Nucleus accumbens (tissue), 56 donors: ENCODE measurements at places on chromosomes 6 and 20.

DNA sequence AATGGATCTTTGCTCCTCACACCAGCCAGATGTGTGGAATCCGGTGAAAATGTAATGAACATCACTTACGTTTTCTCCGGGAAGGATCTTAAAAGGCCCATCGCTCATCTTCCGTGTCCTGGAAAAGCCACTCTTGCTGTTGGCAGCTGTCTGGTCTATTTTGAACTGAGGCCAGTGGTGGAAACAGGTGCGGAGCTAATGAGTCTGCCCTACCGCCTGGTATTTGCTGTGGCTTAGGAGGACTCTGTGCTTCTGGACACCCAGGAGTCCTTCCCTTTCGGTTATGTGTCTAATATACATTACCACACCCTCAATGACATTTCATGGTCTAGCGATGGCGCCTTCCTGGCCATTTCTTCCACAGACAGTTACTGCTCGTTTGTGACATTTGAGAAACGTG, 264.2 kb upstream of the PREP start:
- no peak for DNase-seq

DNA sequence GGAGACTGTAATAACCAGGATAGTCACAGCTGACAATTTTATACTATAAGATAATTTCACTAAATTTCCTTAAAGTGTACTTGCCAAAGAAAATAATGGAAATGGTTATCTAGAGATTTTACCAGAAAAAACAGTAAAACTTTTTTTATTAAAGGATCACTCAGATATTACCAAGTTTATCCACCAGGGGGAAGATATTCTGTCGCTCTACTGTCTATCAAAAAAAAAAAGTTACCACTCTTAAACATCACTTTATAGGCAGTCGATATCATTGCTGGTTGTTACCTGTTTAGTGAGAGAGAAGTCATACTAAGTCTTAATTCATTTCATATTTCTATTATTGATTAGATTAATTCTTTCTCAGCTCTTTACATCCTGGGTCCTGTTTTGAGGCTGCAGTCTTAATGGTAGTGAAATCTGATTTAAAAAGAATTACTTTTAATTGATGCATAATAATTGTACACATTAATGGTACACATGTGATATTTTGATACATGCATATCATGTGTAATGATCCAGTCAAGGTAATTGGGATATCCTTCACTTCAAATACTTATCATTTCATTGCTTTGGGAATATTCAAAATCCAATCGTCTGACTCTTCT, 18.9 kb downstream of the L3MBTL3 start:
- DNase-seq, result no peak

GRCh38 chr6:100112855-100113508, 119.0 kb upstream of the MCHR2 start:
- DNase-seq, result no peak

DNA sequence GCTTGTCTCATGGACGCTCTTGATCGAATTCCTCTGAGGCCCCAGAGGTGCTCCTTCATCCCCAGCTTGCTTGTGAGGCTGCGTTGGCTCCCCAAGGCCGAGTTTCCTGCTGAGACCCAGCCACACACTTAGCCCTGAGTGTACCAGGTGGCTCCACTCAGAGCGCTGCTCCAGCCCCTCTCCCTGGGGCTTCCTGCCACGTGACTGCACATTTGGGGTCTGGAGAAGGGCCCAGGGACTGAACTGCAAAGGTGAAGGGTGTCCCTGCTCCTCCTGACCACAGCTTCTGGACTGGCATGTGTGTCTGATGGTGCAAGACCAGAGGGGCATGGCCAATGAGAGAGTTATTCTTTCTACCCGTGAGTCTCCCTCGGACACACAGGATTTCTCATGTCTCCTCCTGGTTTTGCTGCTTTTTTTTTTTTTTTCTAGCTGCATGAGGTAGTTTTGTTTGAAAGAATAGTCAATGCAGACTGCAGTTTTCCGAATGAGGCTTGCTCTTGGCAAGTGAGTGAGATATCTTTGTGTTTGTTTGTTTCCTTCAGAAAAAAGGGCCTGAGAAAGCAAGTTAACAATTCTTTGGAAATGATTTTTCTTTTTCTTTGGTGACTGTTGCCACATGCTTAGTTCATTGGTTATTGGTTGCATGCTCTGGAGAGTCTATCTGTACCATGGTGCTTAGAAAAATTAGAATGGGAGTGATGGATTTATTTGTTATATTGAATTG, 3.1 kb upstream of the ZNF831 start:
- no peak for DNase-seq

DNA sequence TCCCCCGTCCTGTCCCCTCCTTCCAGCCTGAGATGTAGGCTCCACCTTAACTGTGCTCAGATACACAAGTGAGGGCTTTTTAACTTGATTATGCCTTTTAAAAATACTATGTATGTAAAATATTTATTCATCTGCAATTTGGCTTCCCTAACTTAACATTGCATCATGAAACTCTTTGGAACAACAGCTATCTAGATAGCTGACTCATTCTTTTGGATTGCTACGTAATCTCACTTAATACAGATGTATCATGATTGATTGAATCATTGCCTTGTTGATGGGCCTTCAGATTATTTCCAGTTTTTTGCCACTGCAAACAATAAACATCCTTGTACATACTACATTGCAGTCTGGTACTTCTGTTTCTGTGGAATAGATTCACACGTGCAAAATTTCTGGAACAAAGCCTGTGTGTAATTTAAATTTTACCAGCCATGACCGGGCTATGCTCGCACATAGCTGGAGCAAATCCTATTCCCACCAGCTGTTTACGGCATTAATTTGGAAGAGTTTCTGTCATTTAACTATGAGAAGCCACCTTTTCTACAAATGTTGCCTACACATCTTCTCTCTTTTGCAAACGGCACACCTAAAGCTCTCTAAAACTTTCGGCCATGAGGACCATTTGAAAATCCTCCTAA, 6.5 kb downstream of the PRND start:
- no peak for DNase-seq
